ENCODE measurements at places on chromosomes 3 and 15. TPM values are rescaled to one million over a fixed set of nuclear protein-coding genes. Genes with fewer than 3 reads are reported as not detected.

DNA sequence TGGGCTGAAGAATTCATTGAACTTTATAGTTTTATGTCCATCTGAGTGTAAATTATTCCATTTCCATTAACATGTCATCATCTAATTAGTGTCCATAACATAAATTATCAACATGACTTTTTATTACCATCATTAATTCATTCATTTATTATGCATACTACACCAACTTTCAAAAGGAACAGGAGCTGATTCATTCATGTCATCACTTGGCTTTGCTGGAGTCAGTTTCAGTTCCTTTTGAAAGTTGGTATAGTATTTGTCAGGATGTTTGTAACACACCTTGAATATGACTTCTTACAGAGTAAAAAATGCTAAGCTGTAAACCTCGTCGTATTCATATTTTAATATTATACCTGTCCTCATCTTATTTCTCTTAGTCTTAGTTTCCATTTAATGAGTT, 298.0 kb upstream of the RBMS3 start:
- no peaks in the 10 kb centered on the region for H3K4me1 ChIP-seq
- H3K4me3 ChIP-seq: no peak overlapping the region
- no peak overlapping the region for H3K27ac ChIP-seq
- no peaks in the 10 kb centered on the region for H3K27me3 ChIP-seq
- no peak for DNase-seq
- no peaks in the 10 kb centered on the region for H3K36me3 ChIP-seq

The NR2E3 gene
- 0.21 TPM for total RNA-seq

DNA sequence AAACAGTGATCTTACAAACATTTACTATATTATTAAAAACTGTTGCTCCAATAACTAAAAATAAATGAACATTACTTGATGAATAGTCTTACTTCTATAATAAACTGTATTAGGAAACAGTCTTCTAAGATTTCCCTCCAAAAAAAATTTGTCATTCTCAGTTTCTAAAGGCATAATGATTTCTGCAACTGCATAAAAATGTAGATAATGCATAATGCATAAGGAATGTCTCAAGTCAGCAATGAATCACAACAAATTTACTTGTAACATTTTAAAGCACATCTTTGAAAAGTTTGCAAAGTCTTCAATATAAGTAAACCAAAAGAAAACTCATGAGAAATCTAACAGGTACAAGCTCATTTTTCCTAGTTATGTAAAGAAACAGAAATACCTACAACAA, 113.5 kb downstream of the VPS13C start:
- no peak overlapping the region for H3K27ac ChIP-seq
- no peak overlapping the region for H3K4me3 ChIP-seq
- DNase-seq: no peak
- no peaks in the 10 kb centered on the region for H3K4me1 ChIP-seq
- H3K27me3 ChIP-seq: no peaks in the 10 kb centered on the region
- H3K36me3 ChIP-seq: peaks cover 4% of the 10 kb centered on the region

The ADGRG7 gene
- total RNA-seq: 0.42 TPM

GRCh38 chr15:66951531-66952320, 113.7 kb upstream of the SMAD3 start:
- no peak overlapping the region for H3K4me3 ChIP-seq
- H3K36me3 ChIP-seq: no peaks in the 10 kb centered on the region
- no peak overlapping the region for H3K27ac ChIP-seq
- no peaks in the 10 kb centered on the region for H3K27me3 ChIP-seq

DNA sequence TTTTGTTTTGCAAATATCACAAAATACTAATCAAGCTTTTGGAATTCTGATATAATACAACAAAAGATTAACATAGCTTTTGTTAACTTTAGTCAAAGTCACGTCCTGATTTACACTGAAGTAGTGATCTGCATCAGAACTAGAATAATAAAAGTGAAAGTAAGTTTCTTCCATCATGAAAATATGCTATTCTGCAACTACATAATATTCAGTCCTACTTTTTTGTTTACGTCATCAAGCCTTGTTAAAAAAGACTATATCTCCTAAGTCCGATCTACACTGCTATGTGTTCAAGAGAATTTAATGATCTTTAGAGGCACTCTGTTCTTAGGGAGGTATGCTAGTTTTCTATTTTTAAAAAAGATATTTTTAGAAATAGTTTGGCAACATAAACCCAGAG, 330.1 kb downstream of the ARPP21 start:
- H3K27me3 ChIP-seq: no peaks in the 10 kb centered on the region
- H3K4me1 ChIP-seq: no peaks in the 10 kb centered on the region
- H3K4me3 ChIP-seq: peak overlapping the region; percentile 21
- H3K27ac ChIP-seq: no peak overlapping the region
- DNase-seq: no peak

The KIAA1143 gene
- 27.4 TPM for total RNA-seq

The HAPLN3 gene
- total RNA-seq: 20.0 TPM

The PLSCR5 gene
- total RNA-seq: not detected

DNA sequence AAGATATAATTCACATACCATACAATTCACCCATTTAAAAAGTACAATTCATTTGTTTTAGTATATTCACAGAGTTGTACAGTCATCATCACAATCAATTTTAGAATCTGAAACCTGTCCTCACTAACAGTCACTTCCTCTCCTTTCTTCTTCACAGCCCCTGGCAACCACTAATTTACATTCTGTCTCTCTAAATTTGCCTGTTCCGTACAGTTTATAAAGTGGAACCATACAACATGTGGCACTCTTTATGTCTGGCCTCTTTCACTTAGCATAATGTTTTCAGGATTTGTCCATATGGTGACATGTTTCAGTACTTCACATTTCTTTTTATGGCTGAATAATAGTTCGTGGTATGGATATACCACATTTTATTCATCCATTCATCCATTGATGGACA, 22.7 kb downstream of the ERICH6 start:
- no peak overlapping the region for H3K4me3 ChIP-seq
- no peaks in the 10 kb centered on the region for H3K4me1 ChIP-seq
- H3K36me3 ChIP-seq: no peaks in the 10 kb centered on the region
- no peaks in the 10 kb centered on the region for H3K27me3 ChIP-seq
- DNase-seq: no peak

DNA sequence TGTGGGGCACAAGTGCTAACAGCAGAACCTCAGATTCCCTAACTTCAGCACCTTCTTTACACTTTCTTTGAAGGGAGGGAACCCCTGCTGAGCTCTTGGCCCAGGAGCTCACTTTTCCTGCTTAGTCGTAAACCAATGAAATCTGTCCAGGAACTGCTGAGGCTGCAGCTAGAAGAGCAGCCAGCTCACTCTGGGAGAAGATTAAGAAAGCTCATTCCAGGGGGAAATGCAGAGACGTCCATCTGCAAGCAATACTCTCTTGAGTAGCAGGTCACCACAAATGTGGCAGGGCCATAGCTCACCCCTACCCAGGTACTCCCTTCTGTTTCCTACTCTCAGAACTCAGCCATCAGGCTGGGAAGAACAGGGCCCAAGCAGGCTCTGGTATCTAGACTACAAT, 103.3 kb downstream of the WDR76 start:
- no peaks in the 10 kb centered on the region for H3K27me3 ChIP-seq
- no peaks in the 10 kb centered on the region for H3K36me3 ChIP-seq
- no peak for DNase-seq
- H3K4me1 ChIP-seq: no peaks in the 10 kb centered on the region
- no peak overlapping the region for H3K4me3 ChIP-seq

- no peaks in the 10 kb centered on the region for H3K4me1 ChIP-seq
- H3K27ac ChIP-seq: no peak overlapping the region
- no peak for DNase-seq
- peaks cover 78% of the 10 kb centered on the region for H3K36me3 ChIP-seq
- no peaks in the 10 kb centered on the region for H3K27me3 ChIP-seq
- H3K4me3 ChIP-seq: no peak overlapping the region
Observed at GRCh38 chr3:126439968-126440708, 35.6 kb downstream of the ZXDC start.

The PP2D1 gene
- not detected for total RNA-seq

- no peaks in the 10 kb centered on the region for H3K4me1 ChIP-seq
- no peak overlapping the region for H3K27ac ChIP-seq
- H3K27me3 ChIP-seq: no peaks in the 10 kb centered on the region
- DNase-seq: no peak
- H3K36me3 ChIP-seq: no peaks in the 10 kb centered on the region
Observed at GRCh38 chr15:87940768-87941167, 315.8 kb downstream of the NTRK3 start.

GRCh38 chr15:57589281-57589680, 2.4 kb upstream of the MYZAP start:
- no peaks in the 10 kb centered on the region for H3K36me3 ChIP-seq
- DNase-seq: no peak
- H3K4me3 ChIP-seq: no peak overlapping the region
- H3K27me3 ChIP-seq: peaks cover 6% of the 10 kb centered on the region

GRCh38 chr3:66181764-66182163, 39.0 kb upstream of the SLC25A26 start:
- H3K4me1 ChIP-seq: no peaks in the 10 kb centered on the region
- no peak overlapping the region for H3K27ac ChIP-seq
- H3K4me3 ChIP-seq: no peak overlapping the region
- no peaks in the 10 kb centered on the region for H3K27me3 ChIP-seq
- H3K36me3 ChIP-seq: no peaks in the 10 kb centered on the region
- no peak for DNase-seq

The LARP6 gene
- total RNA-seq: 86.3 TPM

The ABI3BP gene
- 189 TPM for total RNA-seq

The GPR176 gene
- 13.5 TPM for total RNA-seq

- DNase-seq: no peak
- H3K27ac ChIP-seq: no peak overlapping the region
- peaks cover 49% of the 10 kb centered on the region for H3K36me3 ChIP-seq
- no peak overlapping the region for H3K4me3 ChIP-seq
Observed at GRCh38 chr3:49025005-49025792, 3.3 kb downstream of the NDUFAF3 start.

DNA sequence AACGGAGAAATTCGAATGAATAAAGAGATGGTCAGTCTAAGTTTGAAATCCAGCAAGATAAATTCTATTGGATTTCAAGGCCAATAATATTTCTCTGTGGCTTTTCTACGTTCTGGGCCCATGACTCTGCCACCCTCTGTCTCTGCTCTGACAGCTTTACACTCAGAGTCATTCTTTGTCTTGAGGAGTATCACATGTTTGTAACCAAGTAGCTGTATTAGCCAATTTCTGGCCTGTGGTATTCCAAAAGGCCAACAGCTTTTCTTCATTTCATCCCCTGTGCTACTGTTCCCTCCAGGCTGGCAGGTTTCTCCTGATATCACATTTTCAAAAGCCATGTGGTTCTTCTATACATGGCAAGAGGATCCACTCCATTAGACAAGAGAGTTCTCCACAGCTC, 324.1 kb upstream of the CNTN4 start:
- H3K27me3 ChIP-seq: no peaks in the 10 kb centered on the region
- DNase-seq: no peak
- H3K4me3 ChIP-seq: no peak overlapping the region
- H3K36me3 ChIP-seq: no peaks in the 10 kb centered on the region
- peak overlapping the region; percentile 3 for H3K27ac ChIP-seq
- no peaks in the 10 kb centered on the region for H3K4me1 ChIP-seq

The PRR20G gene
- total RNA-seq: not detected
